NCI-H446 (cell line): ENCODE measurements at places on chromosomes 6 and 20.
A peak's percentile ranks its signal among the peaks of the same experiment; 100 is the strongest.

DNA sequence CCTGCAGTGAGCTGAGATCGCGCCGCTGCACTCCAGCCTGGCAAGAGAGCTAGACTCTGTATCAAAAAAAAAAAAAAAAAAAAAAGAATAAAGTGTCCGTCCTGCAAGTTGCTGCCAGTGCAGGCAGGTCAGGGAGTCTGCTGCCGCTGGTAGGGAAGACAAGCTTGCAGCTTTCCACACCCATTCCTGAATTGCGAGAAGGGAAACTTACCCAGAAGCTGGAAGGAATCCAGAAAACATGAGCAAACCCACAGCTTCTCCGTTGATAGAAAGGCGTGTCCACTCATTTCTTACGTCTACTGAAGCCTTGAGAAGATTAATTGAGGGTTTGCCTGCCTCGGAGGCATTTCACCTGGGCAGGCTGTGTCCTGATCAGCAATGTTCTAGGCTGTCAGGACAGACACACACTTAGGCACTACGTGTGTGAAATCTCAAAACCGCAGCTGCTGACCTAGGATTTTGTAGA, 61.6 kb upstream of the DSP start:
- no peak for DNase-seq

DNA sequence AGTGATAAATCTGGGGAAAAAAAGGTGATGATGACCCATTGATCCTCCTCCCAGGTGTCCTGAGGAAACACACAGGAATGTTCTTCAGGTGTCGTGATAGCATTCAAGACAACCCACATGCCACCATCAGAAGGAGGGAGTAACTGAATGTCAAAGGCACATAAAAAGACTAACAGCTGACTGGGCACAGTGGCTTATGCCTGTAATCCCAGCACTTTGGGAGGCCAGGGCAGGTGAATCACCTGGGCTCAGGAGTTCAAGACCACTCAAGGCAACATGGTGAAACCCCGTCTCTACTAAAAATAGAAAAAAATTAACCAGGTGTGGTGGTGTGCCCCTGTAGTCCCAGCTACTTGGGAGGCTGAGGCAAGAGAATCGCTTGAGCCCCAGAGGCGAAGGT, 82.3 kb upstream of the CST7 start:
- no peak for DNase-seq

- peak; percentile 35 for DNase-seq
Measured at GRCh38 chr6:24069526-24069925, 56.5 kb upstream of the NRSN1 start.

DNA sequence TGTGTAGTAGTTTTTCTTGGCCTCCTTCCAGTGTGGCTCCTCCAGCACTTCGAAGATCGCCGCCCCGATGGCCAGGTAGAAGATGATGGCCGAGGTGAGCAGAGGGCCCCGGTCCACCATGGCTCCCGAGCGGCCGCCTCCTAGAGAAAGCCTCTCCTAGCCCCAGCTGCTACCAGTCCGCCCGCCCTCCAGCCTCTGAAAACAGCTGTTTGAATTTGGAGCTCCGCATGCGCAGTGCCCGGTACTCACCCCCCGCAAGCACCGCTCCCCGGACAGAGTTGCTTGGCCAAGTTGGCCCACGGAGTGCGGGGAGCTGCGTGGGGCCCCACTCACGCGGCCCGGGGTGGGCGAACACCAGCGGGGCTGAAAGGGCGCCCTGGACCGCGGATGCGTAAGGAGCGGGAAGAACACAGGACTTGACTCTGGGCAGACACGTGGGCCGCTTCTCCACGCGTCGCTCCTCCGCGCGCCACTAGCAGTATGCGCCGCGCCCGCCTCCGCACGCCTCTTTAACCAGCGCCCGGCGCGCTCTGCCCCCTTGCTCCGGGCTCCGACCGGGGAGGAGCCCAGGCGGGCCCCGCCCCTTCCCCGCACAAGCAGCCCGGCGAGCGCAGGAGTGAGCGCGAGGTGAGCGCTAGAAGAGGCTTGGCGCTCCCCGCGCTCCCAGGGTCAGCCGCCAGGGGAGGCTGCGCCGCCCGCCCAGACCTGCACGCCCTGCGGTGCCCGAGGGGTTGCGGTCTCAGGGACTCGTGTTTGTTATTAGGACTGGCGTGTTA, at the start of gene KCNK5:
Gene KCNK5, minus strand, starts transcription at position 484 of the 776 bp plus-strand sequence. Its CDS starts 364 bp downstream, at position 120.
- no peak for DNase-seq

GRCh38 chr6:34340906-34341480, 51.5 kb downstream of the NUDT3 start:
- DNase-seq: no peak

DNA sequence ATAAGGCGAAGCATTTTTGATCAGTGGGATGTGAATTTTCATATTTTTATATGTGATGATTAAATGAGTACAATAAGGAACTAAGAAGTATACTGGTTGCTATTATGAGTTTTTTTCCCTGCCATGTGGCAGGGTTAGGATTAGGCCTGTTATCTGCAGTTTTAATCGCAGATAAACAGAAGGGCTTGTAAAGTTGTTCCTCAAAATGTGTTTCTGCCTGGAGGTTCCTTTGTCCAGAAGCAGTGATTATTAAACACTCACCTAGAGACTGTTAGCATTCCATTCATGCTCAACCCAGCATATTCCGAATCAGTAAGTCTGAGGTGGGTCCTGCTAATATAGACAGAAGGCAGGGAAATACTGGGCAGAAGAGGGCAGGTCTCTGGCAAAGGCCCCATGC, 316.0 kb downstream of the CLIC5 start:
- no peak for DNase-seq
